Mesothelial cell of epicardium (in vitro differentiated cells): ENCODE measurements at places on chromosomes 1 and 21.

GRCh38 chr21:44345495-44345894 is 6.3 kb upstream of the CFAP410 start:
- no peak overlapping the region for H3K27ac ChIP-seq
- H3K4me1 ChIP-seq: peaks cover 2% of the 10 kb centered on the region
- no peaks in the 10 kb centered on the region for H3K27me3 ChIP-seq
- H3K4me3 ChIP-seq: no peak overlapping the region

GRCh38 chr21:37684115-37684493 is 232.2 kb downstream of the KCNJ6 start:
- H3K36me3 ChIP-seq: no peaks in the 10 kb centered on the region
- H3K4me3 ChIP-seq: no peak overlapping the region
- H3K27me3 ChIP-seq: peaks cover 20% of the 10 kb centered on the region
- no peak for DNase-seq

- H3K36me3 ChIP-seq: peaks cover 34% of the 10 kb centered on the region
- no peak overlapping the region for H3K4me3 ChIP-seq
- no peaks in the 10 kb centered on the region for H3K4me1 ChIP-seq
- no peak for DNase-seq
- H3K27ac ChIP-seq: no peak overlapping the region
- no peaks in the 10 kb centered on the region for H3K27me3 ChIP-seq
Measured at GRCh38 chr21:46498335-46499050, 39.8 kb downstream of the DIP2A start.

GRCh38 chr1:160776178-160776577 is 19.8 kb upstream of the LY9 start:
- no peak overlapping the region for H3K4me3 ChIP-seq
- H3K4me1 ChIP-seq: peaks cover 21% of the 10 kb centered on the region
- H3K27ac ChIP-seq: no peak overlapping the region
- H3K36me3 ChIP-seq: no peaks in the 10 kb centered on the region
- no peak for DNase-seq
